ENCODE measurements at places on chromosomes 5 and 9.

GRCh38 chr5:115398719-115399118 is 102.3 kb upstream of the CCDC112 start:
- DNase-seq = no peak

- DNase-seq = no peak
Observed at GRCh38 chr5:54639621-54640020, 122.1 kb downstream of the SNX18 start.

DNA sequence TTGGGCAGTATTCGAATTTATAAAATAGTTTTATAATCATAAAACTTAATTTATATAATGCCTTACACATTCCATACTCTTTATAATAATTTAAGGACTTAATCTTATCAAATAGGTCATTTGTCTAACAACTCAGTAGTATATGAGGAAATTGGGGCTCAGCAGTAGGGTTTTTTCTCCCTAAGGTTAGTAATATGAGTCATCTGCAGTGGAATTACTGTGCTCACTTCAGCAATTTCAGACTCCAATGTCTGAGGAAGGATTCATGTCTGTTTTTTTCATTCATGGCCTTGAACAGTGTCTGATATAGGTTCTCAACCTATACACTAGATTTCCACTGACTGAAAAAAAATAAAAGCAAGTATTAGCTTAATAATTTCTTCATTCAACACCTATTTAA is 7.4 kb downstream of the DMRTA1 start:
- DNase-seq = no peak

GRCh38 chr5:138807182-138807581 is 54.0 kb downstream of the CTNNA1 start:
- no peak for DNase-seq

DNA sequence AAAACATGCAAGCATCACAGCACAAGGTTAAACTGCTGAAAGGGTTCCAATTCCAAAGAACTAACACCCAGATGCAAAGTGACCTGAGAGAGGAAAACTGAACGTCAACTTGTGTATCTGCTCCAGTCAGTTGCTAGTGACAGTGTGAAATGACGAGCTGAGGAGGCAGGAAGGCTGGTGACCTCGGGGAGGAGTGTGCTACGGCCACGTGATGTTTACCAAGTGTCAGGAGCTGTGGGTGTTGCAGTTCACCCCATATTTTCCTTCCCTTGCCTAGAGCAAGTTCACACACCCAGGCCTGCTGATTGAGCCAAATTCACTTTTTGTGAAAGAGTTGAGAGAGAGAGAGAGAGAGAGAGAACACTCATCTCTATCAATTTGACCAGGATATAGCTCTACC is 231.6 kb upstream of the ANKH start:
- DNase-seq = no peak

- DNase-seq = no peak
Observed at GRCh38 chr9:20593537-20593936, 28.8 kb downstream of the MLLT3 start.

- DNase-seq = no peak
Observed at GRCh38 chr5:89908876-89909275, 500.7 kb downstream of the CETN3 start.

DNA sequence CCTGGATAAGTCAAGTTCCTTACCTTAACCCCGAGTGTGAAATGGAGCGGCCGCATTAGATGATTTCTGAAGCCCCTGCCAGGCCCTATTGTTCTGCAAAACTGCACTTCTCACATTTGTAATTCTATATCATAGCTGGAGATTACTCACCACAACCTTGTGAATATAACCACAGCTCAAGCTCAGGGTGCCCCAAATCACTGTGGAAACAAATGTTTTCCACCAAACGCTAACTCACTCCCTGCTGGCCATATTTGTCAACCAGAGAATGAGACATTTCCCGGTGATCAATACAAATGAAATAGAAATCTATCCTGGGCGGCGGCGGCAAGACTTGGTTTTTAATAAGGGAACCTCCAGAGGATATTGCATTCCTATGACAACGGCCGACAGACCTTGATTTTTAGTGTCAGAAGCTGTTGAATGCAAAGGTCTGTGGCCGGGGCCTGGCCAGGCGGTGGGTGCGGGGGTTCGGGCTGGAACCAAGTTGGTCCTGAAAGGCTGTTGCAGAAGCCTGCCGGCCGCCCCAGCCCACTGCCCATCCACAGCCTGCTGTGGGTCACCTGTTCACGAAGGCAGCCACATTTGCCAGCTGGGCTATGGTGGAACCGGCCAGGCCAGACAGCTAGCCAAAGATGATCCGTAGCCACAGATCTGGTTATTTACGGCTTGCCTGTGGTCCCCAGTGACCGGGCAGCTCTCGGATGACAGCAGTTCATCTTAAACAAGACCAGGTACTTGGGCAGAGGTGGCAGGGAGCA is 93.9 kb upstream of the LMX1B start:
- DNase-seq = no peak

DNA sequence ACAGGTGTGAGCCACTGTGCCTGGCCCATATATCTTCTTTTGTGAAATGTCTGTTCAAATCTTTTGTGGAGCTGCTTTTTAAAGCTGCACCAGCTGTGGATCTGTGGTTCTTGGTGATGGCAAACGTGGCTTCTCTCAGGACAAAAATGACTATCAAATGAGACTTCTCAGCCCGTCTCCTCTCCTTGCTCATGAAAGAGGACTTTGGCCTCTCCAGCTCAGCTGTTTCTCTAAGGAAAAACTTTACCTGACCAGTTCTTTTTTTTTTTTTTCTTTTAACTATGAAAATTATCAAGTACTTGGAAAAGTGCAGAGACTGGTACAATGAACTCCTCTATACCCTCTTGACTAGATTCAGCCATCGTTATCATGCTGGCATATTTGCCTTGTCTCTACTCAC is 44.8 kb downstream of the RALGPS1 start:
- no peak for DNase-seq

GRCh38 chr5:88815050-88815789 is 67.8 kb downstream of the MEF2C start:
- DNase-seq = no peak

DNA sequence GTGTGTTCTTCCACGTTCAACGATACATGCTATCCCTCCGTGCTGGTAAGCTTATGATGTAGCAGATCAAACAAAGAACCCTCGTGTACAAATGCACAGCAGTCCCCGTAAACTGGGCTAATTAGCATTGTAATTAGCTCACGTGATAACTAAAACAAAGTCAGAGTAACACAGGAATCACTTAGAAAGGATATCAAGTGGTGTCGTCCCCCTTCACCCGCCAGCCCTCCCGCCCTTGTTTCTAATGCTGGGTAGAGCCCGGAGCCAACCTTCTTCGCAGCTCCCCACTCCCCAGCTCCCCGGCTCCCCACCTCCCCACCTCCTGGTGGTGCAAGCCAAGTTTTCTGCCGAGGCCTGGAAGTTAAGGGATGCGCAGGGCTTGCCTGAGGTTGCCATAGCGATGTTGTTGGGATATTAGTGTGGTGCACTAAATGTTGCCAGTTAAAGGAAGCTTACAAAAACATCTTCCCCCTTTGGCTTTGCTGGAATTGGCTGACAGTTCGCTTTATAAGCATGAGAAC is 357.9 kb upstream of the CCNH start:
- DNase-seq = no peak

DNA sequence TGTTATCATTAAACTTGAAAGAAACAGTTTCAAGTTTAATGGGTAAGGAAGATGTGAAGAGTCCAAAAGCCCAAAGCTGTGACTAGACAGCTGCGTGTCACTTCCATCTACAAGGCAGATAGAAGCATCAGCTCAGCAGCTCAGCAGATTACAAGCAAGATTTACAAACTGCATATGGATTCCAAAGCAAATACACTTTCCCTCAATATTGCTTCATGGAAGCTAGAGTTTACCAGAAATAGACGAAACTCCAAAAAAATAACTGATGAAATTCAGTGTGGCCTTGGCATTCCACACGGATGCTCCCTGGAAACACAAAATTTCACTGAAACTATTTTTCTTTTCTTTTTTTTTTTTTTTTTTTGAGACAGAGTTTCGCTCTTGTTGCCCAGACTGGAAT is 17.9 kb downstream of the MYO10 start:
- DNase-seq = no peak

- no peak for DNase-seq
Observed at GRCh38 chr9:5617749-5618148, 11.2 kb upstream of the RIC1 start.

GRCh38 chr5:169701910-169702451 is 64.9 kb downstream of the DOCK2 start:
- no peak for DNase-seq

GRCh38 chr9:37905776-37906175 is 1.8 kb upstream of the SLC25A51 start:
- no peak for DNase-seq

DNA sequence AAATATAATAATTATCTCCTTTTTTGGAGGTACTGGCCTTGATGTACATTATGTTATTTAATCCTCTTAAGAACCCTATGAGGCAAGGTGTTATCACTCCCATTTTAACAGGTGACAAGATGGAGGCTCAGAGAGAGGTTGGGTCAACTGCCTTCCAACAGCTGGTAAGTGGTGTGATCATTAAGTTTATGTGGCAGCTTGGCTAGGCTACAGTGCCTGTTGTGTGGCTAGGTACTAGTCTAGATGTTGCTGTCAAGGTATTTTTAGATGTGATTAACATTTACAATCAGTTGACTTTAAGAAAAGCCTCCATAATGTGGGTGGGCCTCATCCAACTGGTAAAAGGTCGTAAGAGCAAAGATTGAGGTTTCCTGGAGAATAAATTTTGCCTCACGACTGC is 21.5 kb downstream of the FABP6 start:
- no peak for DNase-seq

DNA sequence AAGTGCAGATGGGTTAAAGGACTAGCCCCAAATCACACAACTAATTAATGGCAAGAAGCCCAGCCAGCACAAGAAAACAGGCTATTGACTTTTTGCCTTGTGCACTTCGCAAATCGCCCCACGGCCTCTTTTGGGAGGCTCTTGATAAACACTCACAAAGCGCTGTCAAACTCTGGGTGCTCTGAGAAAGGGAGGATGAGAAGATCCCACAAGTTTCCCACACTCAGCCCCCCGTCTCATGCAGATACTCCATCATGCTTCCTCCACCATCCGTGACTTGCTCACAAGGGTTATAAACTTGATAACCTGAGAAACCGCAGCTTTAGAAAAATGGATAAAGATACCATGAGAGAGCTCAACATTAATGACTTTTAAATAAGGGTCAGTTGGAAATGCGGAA is 219.7 kb downstream of the EBF1 start:
- DNase-seq = no peak

GRCh38 chr5:140044041-140044440 is 942 bp upstream of the NRG2 start:
- no peak for DNase-seq

DNA sequence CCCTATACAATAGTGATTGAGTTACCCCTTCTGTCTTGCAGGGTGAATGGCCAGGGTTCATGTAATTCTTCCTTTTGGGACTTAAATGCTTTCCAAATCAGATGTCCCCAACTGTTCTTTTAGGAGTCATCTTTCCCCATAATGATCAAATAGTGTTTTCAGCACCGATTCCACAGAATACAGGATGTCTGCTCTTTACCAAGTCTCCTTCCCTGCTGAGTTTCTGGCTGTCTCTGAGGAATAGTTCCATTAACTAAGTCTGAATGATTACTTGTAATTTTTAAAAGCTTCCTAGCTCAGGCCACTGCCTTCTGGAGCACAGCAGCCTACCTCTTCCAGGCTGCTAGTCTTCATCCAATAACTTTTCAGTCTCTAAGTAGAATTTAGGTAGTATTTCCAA is 630.7 kb upstream of the ZNF608 start:
- no peak for DNase-seq

- no peak for DNase-seq
Observed at GRCh38 chr5:7242118-7242710, 153.7 kb upstream of the ADCY2 start.

GRCh38 chr5:110916381-110917049 is 155.0 kb upstream of the TSLP start:
- peak; percentile 64 for DNase-seq

DNA sequence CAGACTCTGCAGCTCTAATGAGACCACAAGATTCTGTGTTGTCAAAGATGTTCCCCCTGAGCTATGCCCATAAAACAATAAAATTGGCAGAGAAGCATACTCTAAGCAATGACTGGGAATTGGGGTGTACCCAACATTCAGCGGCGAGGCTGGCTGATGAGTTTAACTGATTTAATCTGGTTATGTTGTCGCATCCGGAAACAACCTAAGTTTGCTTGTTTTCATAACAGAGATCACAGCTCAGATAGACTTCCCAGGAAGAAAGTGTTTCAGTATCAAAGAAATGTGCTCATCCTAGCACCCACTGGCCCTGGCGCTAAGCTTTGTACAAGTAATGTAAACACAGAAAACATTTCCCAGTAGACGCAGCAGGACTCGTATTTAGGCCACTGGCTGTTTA is 7.4 kb downstream of the SEMA5A start:
- no peak for DNase-seq

GRCh38 chr9:22700171-22700570 is 253.5 kb downstream of the DMRTA1 start:
- DNase-seq = no peak

DNA sequence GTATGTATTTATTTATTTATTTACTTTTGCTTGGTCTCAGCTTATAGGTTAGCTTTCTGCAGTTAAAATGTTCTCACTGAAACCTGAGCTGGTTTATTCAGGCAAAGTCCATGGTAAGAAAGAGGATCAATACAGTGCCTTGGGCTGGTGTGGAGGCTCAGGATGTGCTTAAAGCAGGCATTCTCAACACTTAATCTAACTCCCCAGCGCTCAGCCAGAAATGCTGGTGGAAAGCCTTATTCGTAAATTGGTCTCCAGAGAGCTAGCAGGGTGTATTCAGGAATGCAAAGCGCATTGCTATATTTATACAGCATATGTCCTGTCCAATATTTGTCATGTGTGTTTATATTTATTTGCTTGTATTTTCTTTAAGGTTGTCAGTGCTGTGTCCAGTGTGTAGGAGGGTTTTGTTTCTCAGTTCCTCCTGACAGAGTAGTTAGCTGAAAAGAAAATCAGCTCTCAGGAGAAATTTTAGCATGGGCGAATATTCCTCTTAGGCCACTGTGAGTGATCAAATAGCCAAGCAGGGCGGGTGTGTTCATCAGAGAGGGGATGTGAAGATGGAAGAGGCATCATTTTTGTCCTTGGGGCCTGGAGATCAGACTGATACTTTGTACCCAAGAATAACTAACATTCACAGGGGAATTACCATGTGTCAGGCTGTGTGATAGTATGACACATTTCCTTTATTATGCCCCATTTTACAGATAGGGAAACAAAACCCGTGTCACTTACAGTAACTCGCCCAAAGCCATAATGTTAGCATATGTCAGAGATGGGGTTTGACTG is 65.8 kb downstream of the DOCK2 start:
- DNase-seq = no peak

- DNase-seq = no peak
Observed at GRCh38 chr5:81234801-81235200, 1.7 kb downstream of the CKMT2 start.

DNA sequence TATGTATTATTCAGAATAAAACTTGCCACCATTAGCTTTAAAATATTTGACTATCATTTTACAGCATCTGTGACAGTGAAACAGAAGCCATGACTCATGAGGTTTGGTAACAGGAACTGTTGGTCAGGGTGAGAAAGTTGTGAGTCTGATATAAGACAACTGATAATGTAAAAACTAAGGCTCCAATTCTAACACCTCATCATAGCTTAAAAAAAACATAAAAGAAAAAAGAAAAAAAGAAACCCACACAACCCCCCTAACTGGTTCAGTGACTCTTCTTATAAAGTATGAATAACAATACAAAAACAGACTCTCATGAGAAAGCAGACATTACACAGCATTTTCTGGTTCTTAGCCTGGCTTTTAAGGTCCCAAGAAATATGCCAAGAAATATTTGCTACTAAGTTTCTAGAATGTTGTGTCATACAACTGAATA is 85.8 kb downstream of the MRPS27 start:
- peak; percentile 49 for DNase-seq

Measured in HS-27A (cell line).